Stimulated activated CD4-positive, alpha-beta T cell treated with anti-CD3 and anti-CD28 coated beads, TNF-alpha, amount 100 ng/mL, for 24 hours (primary cell): ENCODE measurements at places on chromosomes 5 and 9.

GRCh38 chr9:83431101-83432060, 106.8 kb downstream of the FRMD3 start:
- DNase-seq, result no peak

GRCh38 chr5:16735101-16736060, 118.6 kb upstream of the RETREG1 start:
- no peak for DNase-seq

DNA sequence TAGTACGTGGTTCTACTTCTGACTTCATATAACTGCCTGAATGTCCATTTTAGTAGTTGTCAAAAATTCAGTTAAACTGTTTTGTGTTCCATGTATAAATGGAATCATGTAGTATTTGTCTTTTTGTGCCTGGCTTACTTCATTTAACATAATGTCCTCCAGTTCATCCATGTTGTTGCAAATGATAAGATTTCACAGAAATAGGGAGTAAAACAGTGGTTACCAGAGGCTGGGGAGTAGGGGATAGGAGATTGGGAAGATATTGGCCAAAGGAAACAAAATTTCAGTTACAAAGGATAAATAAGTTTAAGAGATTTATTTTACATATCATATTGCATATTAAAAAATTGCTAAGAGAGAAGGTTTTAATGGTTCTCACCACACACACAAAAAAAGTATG, 425.0 kb upstream of the MEF2C start:
- no peak for DNase-seq

DNA sequence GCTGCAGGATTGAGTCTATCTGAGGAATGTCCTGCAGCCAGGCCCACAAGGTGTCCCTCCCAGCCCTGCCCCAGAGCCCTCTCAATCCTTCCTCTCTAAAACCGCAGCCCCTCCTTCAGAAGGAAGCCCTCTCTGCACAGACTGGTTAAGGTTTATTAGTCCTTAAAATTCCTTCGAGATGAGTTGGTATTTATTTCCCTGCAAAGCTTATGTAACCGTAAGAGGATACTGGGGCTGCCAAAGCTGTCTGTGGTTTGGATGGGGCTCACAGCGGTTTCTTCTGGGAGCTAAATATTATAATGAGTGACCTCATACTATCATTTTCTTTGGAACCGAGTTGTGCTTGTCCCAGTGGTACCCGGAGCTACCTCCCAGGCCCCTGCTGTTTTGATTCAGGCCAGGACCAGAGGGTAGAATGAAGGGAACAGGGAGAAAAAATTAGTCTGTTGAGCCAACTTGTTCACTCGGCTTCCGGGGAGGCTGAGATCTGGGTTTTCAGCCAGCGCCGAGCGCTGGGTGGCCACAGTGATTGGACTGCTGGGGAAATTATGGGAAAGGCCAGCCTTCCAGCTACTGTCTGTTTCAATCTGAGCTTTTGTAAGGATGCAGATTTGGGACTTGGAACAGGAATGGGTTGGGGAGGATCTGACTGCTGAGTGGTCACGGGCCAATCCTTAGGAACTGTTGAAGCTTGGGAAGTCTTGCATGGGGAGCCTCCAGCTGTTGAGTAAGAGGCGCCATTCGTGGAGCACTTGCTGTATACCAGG, 107.5 kb downstream of the NDFIP1 start:
- no peak for DNase-seq

GRCh38 chr5:176692839-176693476, 45.7 kb downstream of the TSPAN17 start:
- no peak for DNase-seq

DNA sequence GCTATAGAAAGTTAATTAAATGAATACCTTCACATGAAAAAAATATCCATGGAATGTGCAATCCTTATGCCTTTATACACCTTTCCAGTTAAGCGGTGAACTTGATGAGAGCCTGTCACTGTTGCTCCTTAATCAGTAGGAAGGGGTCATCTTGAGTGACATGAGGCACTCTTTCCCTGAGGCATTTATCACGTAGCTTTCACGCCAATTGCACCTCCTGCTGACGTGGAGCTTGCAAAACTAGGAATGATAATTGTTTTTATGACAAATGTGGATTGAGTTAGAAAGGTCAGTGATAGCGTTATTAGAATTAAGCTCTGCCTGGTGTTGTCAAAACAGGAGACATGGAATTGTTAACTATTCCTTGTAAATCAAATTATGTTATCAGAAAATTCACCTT, 79.7 kb downstream of the SLF1 start:
- no peak for DNase-seq

- no peak for DNase-seq
Observed at GRCh38 chr9:120308495-120308894, 271.5 kb downstream of the CDK5RAP2 start.

GRCh38 chr9:137304383-137305059, 2.5 kb upstream of the NRARP start:
- no peak for DNase-seq

DNA sequence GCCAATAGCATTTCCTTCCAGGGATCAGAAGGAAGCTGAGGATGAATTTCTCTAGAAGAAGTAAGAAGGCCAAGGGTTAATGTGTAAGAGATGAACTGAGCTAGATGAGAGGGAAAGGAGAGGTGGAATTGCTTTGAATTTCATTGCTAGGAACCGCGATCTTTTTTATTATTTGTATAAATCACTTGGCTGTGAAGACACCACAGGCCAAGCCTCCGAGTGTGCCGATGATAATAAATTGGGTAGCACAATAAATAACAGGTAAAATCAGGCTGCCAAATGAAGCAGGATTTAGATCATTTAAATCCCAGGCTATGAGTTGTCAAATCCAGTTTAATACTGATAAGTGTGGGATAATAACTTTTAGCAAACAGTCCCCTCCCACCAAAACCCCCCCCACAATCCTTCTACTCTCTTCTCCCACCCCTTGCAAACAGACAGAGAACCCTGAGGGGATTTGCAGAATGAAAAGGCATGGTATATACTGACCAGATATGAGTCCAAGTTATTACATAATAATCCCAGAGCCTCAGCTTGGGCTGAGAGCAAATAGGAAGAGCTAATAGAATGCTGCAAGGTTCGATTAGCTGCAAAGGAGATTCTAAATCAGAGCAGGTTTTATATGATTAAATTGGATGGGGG, 143.5 kb downstream of the PPP2R2B start:
- DNase-seq, result no peak

DNA sequence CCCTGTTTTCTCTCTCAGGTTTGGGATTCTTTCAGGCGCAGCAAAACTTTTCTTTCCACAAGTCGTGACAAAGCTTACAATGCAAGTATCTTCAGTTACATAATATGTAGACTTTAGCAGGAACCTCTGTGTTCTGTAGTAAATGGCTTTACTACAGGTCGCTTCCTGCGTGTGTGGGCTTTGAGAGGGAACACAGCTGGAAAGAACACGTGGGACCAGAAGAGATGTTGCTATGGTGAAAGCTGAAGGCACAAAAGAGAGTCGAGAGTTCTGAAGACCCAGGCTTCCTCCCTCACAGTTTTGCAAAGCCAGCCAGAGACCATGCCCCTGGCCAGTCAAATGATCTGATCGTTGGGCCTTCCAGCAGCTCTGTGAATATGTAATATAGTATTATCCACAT, 4.0 kb downstream of the ANKRD55 start:
- DNase-seq, result no peak

DNA sequence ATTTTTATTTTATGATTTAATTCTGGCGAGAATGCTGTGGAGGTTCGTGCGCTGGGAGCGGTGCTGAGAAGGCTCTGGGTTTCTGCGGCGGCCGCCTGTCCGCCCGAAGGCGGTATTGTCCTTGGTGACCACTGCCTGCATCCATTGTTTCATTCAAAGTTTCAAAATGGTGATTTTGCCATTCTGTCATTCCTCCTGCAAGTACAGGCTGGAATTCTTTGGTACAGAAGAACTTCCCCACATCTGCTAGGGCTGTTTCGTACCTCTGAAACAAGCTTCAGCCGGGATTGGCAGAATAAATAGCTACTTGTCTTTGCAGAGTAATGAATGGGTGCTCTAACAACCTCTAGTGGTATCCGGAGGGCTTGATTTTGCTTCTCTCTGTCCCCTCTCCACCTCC, 112.6 kb upstream of the CACNA1B start:
- no peak for DNase-seq

GRCh38 chr5:2373631-2374030, 377.8 kb downstream of the IRX2 start:
- no peak for DNase-seq

DNA sequence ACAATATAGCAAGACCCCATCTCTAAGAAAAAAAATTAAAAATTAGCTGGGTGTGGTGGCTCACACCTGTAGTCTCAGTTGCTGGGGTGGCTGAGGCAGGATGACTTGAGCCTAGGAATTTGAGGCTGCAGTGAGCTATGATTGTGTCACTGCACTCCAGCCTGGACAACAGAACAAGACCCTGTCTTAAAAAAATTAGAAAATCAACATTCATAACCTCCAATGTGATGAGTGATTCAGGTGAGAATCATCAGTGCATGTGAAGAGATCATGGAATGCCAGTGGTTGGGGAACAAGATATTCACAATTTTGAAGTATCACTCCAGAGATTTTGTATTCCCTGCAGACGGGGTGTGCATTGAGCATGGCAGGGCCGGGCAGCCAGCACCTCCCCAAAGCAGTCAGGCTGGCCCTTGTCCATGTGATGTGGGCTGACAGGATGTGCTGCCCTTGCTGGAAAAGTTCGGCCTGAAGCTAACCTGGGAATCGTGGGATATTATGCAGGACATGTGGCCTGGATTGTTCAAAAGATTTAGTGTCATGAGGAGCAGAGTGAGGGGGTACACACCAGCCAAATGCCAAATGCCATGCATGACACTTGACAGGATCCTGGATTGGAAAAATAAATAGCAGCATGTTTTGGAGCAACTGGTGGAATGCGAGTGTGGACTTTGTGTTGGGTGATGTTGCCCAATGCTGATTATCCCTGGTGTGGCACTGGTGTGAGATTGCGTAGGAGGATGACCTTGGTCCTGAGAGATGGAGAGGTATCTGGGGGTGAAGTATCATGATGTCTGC, 189.0 kb downstream of the RGS3 start:
- DNase-seq, result no peak

DNA sequence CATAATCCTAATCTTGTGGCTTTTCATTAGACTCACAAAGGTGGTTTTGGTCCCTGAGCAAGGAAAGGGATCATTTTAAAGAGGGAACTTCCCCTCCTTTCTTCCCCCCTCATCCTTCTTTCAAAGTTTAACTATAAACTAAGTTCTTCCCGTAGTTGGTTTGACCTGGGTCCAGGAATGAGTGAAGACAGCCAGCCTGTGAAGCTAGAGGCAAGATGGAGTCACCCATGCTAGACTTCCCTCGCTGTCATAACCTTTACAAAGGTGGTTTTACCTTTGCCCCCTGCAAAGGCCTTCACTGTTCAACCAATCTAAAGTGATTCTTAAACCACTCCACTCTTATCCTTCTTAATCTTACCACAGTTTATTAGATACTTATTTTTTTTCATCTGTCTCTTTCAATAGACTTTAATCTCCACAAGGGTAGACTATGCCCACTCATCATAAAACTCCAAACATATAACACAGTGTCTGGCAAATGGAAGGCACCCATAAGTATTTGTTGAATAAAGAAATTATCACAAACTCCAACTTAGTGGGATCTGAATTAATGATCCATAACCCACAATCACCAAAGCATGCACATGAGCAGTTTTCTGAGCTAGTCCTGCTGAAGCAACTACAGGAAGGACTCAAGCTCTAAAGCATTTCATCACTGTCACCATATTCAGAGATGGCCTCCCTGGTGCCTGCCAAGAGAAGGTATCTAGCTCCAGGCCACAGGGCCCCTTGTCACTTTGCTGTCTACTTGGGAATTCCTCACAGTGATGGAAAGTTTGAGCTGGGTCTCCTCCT, 369.0 kb downstream of the SPOCK1 start:
- DNase-seq, result no peak

DNA sequence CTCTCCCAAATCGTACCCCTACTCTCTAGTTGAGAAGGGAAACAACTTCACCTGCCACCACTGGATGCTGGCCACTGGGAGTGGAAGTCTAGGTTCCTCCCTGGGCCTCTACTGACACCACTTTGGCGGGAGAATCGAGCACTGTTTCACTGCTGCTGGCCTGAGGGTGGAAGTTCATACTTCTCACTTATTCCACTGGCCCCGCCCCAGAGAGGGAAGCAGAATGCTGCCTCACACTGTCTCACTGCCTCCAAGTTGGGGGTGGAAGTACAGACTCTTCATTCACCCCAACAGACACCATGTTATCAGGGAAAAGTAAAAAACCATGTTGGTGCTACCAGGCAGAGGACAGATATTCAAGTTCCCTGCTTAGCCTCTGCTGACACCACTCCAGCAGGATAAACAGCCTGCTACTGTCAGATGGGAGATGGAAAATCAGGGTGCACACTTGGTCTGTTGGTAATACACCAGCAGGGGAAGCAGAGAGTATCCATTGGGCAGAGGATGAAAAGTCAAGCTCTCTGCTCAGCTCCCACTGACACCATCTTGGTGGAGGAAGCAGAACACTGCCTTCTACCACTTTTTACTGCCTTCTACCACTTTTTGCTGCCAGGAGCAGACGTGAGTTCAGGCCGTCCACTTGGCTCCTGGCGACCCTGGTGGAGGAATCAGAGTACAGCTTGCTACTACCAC, 159.4 kb downstream of the SIL1 start:
- DNase-seq, result no peak

- no peak for DNase-seq
Observed at GRCh38 chr5:141681295-141681694, 735 bp downstream of the ARAP3 start.

- DNase-seq, result no peak
Observed at GRCh38 chr5:156356238-156356637, 29.3 kb downstream of the SGCD start.

- DNase-seq, result no peak
Observed at GRCh38 chr9:116144555-116144954, 9.0 kb upstream of the PAPPA start.

DNA sequence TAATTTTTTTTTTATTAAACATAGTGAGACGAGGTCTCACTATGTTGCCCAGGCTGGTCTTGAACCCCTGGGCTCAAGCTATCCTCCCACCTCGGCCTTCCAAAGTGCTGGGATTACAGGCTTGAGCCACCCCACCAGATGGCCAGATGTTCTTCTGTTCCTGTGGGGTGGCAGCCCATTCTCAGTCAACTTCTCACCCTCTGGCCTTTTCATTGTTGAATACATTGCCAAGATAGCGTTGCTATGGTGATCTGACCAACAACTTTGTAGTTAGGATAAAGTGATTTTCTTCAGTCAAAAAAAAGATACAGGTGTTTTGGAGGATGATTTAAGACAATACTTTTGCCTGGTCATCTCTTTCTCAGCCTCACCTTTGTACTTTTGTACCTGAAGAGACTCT, 109.1 kb downstream of the EGFLAM start:
- no peak for DNase-seq

DNA sequence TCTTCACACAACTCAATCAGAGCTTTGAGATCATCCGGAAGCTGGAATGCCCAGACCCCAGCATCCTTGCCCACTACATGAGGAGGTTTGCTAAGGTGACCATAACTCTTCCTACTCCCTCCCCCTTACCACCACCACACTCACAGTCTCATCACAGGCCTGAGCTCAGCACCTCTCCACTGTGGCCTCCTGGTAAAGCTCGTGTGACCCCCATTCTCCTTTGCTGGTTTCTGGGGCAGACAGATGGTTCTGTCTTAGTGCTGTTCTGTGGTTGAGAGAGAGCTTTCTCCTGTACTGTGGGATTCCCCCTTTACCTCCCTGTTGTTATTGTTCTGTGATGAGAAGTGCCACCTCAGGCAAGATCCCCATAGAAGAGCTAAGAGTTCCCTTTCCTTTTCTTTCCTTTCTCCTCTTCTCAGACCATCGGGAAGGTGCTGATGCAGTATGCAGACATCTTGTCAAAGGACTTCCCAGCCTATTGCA, 92.7 kb upstream of the RUSC2 start:
- no peak for DNase-seq
